Cardiac muscle cell (in vitro differentiated cells and primary cell): ENCODE measurements at places on chromosomes 7 and 10. TPM values are rescaled to one million over a fixed set of nuclear protein-coding genes. Genes with fewer than 3 reads are reported as not detected.

DNA sequence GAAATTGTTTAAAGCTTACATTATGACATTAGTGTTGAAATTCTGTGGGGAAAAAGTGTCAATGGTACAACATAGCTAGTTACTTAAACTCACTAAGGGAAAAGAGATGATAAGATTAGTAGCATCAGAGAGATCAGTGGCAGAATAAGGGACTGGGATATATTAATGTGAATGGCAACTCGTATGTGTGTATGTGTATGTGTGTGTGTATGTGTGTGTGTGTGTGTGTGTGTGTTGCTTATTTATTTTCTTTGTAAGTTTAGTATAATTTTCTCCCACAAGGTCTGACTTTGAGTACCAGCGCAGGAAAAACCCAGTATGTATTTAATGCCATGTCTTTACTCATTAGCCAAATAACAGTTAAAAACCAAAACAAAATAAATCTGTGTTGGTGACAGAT is 256.1 kb downstream of the ARHGAP21 start:
- no peak overlapping the region for H3K4me3 ChIP-seq
- no peaks in the 10 kb centered on the region for H3K27me3 ChIP-seq
- H3K27ac ChIP-seq = no peak overlapping the region
- peaks cover 15% of the 10 kb centered on the region for H3K4me1 ChIP-seq
- DNase-seq = no peak
- H3K36me3 ChIP-seq = no peaks in the 10 kb centered on the region

The PNLIPRP1 gene
- total RNA-seq = not detected in 2 replicates

GRCh38 chr7:92973974-92974373 is 137.6 kb upstream of the CDK6 start:
- H3K4me3 ChIP-seq = no peak overlapping the region
- no peaks in the 10 kb centered on the region for H3K27me3 ChIP-seq
- no peak for DNase-seq
- H3K36me3 ChIP-seq = no peaks in the 10 kb centered on the region
- no peak overlapping the region for H3K27ac ChIP-seq

The CLDN4 gene
- total RNA-seq = 0.46 and 0.48 TPM in 2 replicates

The KAZALD1 gene
- total RNA-seq = 50.1 and 52.9 TPM in 2 replicates

DNA sequence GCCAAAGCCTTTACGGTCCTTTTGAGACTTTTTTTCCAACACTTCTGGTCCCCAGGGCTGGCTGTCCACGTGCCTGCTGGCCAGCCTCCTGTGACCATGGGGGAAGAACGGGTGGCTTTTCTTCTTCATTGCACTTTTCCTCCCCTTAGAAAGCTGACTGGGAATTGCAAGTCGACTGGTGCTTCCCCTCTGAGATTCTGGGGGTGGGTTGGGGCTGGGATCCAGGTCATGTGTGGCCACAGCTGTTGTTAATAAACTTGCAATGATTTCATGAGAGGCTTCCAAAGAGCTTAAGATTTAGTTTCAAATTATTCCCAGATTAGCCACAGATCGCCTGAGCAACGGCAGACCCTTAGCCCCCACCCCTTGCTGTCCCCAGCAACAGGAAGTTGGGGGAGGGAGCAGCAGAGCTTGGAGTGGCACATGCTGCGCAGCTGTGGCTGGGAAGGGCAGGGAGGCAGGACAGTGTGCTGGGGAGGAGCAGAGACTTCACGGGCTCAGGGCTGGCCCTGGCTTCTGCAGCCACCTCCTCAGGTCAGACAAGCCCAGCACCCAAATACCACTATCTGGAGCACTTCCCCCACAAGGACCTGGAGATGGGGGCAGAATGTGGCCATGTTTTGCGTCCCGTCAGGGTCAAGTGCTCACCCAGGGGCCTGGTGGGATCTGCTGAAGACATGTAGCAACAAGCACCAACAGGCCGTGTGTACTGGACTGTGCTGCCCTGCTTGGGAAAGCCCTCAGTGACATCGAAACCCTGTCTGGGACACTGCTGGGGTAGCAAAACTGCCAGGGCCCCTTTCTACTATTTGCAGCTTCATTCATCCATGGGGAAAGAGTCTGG is 147.1 kb downstream of the RNF216 start:
- H3K36me3 ChIP-seq = peaks cover 2% of the 10 kb centered on the region
- peak; percentile 40 for DNase-seq
- H3K27me3 ChIP-seq = no peaks in the 10 kb centered on the region
- H3K4me1 ChIP-seq = peaks cover 33% of the 10 kb centered on the region
